Breast epithelium (tissue), 4 donors: ENCODE measurements at places on chromosomes 13 and 19. TPM values are rescaled to one million over a fixed set of nuclear protein-coding genes. Genes with fewer than 3 reads are reported as not detected.

- H3K27ac ChIP-seq, result no peak overlapping the region
- DNase-seq, result no peak
- H3K4me1 ChIP-seq, result no peaks in the 10 kb centered on the region
- H3K27me3 ChIP-seq, result no peaks in the 10 kb centered on the region
- no peak overlapping the region for H3K4me3 ChIP-seq
These were observed 19.5 kb downstream of the CCDC70 start for GRCh38 chr13:51881296-51881695.

DNA sequence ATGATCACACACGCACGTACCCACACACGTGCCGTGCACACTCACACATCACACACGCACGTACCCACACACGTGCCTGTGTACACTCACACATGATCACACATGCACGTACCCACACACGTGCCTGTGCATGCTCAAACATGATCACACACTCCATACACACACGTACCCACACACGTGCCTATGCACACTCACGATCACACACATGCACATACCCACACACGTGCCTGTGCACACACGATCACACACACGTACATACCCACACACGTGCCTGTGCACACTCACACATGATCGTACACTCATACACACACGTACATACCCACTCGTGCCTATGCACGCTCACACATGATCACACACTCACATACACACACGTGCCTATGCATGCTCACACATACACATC is 86.8 kb downstream of the RAB20 start:
- no peak overlapping the region for H3K27ac ChIP-seq
- no peaks in the 10 kb centered on the region for H3K4me1 ChIP-seq
- H3K4me3 ChIP-seq, result no peak overlapping the region
- DNase-seq, result no peak
- no peaks in the 10 kb centered on the region for H3K36me3 ChIP-seq

DNA sequence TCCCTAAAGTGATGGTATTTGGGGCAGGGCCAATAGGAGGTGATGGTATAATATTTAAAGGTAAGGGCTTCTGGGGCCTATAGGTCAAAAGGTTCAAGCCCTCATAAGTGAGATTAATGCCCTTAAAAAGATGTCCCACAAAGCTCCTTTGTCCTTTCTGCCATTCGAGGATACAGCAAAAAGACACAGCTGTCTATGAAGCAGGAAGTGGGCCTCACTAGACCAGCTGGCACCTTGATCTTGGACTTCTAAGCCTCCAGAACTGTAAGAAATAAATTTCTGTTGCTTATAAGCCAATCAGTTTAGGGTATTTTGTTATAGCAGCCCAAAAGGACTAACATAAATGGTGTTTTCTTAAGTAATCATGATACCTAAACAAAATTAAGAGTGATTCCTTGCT is 27.2 kb upstream of the POU4F1 start:
- no peak for DNase-seq
- no peaks in the 10 kb centered on the region for H3K36me3 ChIP-seq

DNA sequence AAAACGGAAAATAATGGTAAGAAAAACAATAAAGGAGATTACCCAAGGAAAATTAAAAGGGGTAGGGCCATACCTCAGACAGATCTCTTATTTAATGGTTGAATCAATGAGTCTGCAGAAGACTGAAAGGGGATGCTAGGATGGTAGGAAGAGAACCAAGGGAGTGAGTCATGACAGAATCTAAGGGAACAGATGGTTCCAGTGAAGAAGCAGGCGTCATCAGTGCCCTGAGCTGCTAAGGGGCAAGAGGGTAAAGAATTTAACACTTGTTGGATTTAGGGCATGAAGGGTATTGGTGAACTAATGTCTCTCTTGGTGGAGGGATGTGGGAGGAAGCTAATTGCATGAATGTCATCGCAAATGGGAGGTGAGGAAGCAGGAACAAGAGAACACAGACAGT is 329.2 kb upstream of the TSHZ3 start:
- no peak overlapping the region for H3K27ac ChIP-seq
- H3K4me3 ChIP-seq, result no peak overlapping the region
- no peaks in the 10 kb centered on the region for H3K4me1 ChIP-seq
- H3K36me3 ChIP-seq, result no peaks in the 10 kb centered on the region

PCDH17 gene
- 5.9 TPM for total RNA-seq

LILRA1 gene
- 0.44 TPM for total RNA-seq

DNA sequence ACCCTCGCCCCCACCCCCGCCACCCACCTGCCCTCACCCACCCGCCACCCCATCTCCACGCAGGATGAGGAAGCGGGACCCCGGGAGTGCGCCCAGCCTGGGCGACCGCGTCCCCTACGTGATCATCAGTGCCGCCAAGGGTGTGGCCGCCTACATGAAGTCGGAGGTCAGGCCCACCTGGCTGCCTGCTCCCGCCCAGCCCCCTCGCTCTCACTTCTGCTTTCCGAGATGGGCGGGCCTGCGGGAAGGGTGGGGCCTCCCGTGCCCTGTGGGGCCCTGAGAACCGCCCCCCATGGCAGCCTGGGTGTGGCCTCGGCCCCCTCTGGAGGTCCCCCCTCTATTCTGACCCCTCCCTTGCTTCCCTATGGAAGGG is 3.1 kb upstream of the SPIB start:
- no peak overlapping the region for H3K4me3 ChIP-seq
- no peak overlapping the region for H3K27ac ChIP-seq
- H3K27me3 ChIP-seq, result peaks cover 5% of the 10 kb centered on the region
- H3K36me3 ChIP-seq, result no peaks in the 10 kb centered on the region
- H3K4me1 ChIP-seq, result no peaks in the 10 kb centered on the region
- DNase-seq, result no peak

DNA sequence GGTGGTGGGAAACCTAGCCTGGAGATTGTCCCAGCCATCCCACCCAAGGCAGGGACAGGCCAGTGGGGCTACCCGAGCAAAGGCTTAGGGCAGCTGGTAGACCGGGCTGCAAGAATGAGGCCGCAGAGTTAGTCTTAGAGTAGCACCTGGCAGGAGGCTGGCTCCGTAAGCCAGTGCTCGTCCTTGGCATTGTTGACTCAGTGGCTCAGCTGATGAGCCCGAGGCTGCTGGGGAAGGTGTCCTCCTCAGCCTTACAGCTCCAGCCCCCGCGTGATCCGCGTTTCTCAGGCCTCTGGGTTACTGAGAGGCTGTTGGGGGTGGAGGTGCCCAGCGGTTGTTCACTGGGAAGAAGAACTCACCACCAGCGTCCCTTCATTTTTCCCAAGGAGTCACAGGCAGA is 24.7 kb downstream of the PPP1R37 start:
- peak overlapping the region; percentile 67 for H3K27ac ChIP-seq
- peaks cover 4% of the 10 kb centered on the region for H3K4me1 ChIP-seq
- no peaks in the 10 kb centered on the region for H3K36me3 ChIP-seq
- no peaks in the 10 kb centered on the region for H3K27me3 ChIP-seq

CYP2S1 gene
- total RNA-seq, result 2.0 TPM

PSG4 gene
- not detected for total RNA-seq

DNA sequence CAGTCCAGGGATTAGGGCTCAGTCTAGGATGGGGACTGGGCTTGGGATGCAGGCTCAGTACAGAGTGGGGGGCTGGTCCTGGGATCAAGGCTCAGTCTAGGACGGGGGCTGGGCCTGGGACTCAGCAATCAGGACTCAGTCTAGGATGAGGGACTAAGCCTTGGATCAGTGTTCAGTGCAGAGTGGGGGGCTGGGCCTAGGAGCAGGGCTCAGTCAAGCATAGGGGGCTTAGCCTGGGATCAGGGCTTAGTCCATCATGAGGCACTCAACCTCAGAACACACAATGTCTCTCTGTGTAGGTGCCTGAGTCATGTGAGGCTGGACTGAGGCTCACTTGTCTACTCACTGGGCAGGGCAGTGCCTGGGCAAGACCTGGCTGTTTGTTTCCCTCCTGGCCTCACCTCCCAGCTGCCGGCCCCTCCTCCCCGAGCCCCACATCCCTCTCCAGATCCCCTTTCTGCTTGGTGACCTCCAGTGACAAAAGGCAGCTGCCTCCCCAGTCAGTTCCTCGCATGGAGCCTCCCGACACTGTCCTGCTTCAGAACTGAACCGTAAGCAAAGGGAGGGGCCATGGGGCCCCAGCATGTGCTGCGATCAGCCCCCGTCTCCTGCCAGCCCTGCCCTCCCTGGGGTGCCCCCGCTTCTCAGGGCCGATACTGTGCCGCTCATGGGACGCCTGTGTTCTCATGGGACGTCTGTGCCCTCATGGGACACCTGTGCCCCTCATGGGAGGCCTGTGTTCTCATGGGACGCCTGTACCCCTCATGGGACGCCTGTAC is 6.5 kb upstream of the S1PR4 start:
- DNase-seq, result no peak
- H3K27me3 ChIP-seq, result no peaks in the 10 kb centered on the region
- no peaks in the 10 kb centered on the region for H3K36me3 ChIP-seq

RYR1 gene
- total RNA-seq, result 3.5 TPM
